ENCODE measurements at places on chromosomes 6 and 20.
A peak's percentile ranks its signal among the peaks of the same experiment; 100 is the strongest.

DNA sequence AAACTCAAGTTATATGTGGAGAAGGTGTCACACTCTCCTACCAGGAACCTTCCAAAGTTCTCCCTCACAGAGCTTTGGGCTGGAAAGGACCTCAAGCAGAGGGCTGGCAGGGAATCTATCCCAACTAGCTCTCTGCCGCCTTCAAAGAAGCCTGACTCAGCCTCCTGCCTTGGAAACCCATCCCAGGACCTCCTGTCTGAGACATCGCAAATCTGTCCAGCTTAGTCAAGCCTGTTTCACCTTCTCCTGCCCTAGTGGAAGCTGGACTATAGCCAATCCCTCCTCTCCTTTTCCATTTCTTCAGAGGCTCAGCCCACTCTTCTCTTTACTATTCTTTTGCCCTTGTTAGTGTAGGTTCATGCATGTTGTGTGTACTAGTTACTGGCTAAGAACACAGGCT is 48.2 kb upstream of the FOXP4 start:
- no peak for DNase-seq

DNA sequence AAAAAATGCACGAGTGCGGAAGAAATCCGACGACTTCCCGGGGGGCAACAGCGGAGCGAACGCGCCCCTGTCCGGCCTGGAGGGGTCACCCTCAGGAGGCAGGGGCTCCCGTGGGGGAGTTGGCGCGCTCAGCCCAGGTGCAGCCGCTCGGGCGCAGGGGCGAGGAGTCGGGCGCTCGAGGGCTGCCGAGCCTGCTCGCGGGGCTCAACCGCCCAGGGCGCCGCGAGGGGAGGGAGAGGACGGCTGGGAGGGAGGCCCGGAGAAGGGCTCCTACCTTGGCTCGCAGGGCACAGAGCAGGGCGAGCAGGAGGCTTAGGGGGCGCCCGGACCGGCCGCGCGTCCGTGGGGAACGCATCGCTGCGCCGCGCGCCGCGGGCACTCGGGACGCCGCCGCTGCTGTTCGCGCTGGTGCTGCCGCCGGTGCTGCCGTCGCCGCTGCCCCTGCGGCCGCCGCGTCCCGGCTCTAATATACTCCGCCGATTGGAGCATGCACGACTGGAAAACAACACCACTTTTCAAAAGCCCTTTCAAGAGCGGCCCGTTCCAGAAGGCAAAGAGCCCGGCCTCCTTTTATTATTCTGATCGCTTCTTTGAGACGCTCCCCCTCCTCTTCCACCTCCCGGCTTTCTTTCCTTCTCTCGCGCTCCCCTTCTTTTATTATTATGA is 490 bp downstream of the JAG1 start:
- peak; percentile 74 for DNase-seq

DNA sequence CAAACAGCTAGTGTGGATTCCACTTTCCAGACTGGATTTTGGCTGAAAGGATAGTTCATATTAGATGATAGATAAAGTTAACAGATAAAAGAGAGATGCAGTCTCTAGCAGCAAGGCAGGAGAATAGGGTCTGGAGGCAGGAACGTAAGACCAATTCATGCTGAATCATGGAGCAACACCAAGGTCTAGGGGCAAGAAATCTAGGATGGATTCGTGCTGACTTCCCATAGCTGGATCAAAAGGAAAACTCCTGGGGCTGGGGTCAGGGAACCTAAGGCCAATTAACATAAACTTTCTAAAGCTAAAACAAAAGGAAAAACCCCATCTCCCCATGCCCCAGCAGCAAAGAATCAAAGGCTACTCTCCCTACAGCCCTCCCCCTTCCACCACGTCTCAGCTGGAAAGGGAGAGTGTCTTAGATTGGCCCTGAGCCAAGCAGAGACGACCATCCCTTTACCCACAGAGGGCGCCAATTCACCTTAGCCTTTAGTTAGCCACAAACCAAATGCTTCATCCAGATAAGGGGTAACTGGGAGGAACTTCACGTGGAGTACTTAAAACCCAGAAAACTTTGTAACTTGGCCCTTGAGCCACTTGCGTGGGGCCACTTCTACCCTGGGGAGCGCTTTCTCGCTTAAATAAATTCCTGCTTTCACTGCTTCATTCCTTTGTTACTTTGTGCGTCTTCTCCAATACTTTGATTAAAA is 7.6 kb downstream of the TREM1 start:
- DNase-seq: peak; percentile 48

- DNase-seq: peak; percentile 83
Measured at GRCh38 chr20:17938871-17939619, 29.5 kb downstream of the SNX5 start.

DNA sequence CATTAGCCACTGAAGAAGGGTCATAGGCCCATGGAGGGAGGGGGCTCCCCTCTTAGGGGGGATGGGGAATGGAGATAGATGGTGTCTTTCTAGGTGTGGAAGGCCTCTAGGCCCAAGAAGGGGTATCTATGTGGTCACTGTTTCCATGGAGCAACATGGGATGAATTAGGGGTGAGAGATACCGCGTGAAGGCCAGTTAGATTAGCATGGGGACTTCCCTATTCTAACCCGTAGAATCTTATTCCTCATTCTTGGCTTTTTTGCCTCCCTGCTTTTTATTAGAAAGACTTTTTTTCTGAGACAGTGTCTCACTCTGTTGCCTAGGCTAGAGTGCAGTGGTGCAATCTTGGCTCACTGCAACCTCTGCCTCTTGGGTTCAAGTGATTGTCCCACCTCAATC is 3.2 kb downstream of the RAB44 start:
- no peak for DNase-seq

DNA sequence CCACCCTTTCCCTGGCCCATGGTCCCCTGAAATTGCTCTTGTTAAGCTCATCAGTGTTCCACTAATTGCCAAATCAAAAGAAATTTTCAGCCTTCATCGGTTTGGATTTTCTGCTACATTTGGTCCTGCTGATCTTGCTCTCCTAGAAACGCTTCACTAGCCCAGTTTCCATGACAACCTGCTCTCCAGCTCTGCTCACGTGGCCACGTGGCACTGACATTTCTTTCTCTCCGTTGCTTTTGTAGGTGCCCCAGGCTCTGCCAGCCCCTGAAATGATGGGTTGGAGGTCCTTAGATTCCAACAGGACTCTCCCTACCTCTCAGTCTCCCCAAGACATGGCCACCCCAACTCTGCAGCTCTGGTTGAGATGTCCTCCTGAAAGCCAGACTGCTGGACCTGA is 45.8 kb upstream of the NNAT start:
- DNase-seq: no peak

DNA sequence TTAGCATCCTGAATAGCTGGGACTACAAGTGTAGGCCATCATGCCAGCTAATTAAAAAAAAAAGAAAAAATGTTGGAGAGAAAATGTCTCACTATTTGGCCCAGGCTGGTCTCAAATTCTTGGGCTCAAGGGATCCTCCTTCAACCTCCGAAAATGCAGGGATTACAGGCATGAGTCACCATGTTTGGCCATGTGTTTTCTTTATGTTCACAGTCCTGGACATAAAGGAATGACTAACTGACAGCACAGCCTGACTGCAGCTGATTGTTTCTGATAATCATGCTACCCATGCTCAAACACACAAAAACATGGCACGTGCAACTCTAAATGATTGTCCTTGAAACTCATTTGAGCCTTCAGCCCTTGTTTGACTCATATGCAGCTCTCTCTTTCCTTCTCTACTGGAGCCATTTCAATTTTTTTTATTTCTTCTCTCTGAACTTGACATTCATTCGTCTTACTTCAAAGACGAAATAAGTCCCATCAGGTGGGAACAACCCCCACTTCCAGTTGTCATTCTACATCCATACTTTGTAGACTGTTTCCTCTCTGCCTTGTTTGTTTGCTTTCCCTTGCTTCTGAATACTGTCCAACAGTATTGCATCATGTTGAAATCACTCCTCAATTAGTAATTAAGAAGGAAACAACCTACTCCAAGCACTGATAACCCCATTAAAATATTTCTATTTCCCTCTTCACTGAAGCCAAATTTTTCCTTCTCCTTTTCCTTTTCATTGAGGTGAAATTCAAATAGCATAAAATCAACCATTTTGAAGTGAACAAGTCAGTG is 413.0 kb downstream of the BMP2 start:
- no peak for DNase-seq

DNA sequence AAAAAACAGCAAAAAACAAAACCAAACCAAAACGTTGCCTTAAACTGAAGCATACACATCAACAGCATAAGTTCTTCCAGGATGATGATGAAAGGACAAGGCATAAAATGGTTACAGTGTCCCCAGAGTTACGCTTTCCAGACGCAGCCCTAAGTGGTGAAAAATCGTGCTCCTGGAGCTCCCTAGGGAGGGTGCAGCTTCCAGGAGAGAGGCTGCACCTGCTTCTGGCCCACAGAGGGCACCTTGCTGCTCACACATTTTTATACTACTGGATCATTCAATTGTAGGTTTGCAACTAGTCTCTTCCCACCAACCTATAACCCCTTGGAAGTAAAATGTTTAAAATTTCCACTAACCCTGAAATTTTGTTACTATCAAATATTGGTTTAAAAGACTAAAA is 115.0 kb downstream of the PRKN start:
- no peak for DNase-seq

- DNase-seq: peak; percentile 70
Measured at GRCh38 chr20:34363465-34364222, 571 bp downstream of the ITCH start.

- no peak for DNase-seq
Measured at GRCh38 chr6:157535340-157536222, 154.6 kb downstream of the ZDHHC14 start.

- DNase-seq: no peak
Measured at GRCh38 chr6:37021356-37022129, 16.1 kb downstream of the FGD2 start.

- DNase-seq: peak; percentile 62
Measured at GRCh38 chr20:59042151-59042795, at the start of gene PRELID3B. Gene PRELID3B, minus strand, starts transcription at chr20:59042786. Its CDS starts 56 bp downstream, at chr20:59042730.

- DNase-seq: no peak
Measured at GRCh38 chr6:100851819-100852218, 29.3 kb downstream of the ASCC3 start.

GRCh38 chr6:56534680-56535419 is 107.8 kb downstream of the DST start:
- DNase-seq: no peak

DNA sequence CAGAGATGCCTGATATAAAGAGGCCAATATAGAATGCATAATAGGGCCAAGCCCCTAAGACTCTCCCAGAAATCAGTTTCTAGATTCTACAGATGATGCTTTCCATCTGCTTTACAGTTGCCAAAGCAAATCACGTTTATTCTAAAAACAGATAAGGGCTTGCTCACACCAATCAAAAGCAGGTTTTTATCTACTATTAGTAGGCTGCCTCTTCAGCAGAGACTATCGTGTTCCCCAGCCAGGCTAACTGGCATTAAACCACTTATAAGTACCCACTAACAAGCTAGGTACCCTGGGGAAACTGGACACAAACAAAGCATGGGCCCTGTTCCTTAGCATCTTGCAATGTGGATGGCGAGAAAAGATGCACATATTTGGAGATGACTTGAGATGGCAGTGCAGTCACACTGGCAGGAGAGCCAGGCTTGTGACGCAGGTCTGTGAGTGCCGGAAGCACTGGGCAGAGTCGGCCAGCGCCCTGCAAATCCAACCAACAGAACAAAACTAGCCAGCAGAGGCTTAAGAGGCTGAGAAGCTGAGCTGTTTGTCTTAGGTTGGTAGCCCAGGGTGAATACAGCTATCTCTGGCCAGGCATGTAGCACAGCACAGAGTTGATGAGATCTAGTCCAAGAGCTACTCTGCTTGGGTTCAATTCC is 73.4 kb downstream of the GFOD1 start:
- no peak for DNase-seq

DNA sequence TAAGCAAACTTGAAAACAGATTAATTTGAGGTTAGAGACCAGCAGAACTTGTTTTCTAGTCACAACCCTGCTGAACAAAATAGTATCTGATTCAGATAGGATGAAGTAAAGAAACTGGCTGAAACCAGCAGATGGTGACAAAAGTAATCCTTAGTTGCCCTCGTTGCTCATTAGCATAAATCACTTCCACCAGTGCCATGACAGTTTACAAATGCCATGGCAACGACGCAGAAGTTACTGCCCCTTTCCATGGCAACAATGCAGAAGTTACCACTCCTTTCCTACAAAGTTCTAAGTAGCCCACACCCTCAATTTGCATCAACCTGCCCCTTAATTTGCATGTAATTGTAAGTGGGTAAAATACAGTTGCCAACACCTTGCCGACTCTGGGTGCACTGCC is 23.7 kb downstream of the SNRPB start:
- DNase-seq: no peak

DNA sequence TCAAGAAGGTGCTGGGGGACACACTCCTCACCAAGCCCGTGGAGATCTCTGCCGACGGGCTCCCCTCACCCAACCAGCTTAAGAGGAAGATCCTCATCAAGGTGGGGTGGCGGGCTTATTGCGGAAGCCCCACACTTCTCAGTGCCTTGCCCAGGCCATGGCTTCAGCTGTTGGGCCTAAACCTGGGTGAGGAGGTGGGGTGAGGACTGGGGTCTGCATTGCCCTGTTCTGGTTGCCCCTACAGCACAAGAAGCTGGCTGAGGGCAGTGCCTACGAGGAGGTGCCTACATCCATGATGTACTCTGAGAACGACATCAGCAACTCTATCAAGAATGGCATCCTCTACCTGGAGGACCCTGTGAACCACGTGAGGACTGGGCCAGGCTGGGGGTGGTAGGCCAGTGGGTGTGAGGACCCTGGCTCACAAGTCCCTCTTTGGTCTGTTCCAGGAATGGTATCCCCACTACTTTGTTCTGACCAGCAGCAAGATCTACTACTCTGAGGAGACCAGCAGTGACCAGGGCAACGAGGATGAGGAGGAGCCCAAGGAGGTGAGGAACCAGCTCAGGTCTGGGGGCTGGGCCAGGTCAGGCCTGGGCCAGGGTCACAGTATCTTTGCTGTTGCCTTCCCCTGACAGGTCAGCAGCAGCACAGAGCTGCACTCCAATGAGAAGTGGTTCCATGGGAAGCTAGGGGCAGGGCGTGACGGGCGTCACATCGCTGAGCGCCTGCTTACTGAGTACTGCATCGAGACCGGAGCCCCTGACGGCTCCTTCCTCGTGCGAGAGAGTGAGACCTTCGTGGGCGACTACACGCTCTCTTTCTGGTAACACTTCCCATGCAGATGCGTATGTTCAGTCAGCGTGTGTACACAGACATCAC is 27.9 kb downstream of the PLCG1 start:
- no peak for DNase-seq

DNA sequence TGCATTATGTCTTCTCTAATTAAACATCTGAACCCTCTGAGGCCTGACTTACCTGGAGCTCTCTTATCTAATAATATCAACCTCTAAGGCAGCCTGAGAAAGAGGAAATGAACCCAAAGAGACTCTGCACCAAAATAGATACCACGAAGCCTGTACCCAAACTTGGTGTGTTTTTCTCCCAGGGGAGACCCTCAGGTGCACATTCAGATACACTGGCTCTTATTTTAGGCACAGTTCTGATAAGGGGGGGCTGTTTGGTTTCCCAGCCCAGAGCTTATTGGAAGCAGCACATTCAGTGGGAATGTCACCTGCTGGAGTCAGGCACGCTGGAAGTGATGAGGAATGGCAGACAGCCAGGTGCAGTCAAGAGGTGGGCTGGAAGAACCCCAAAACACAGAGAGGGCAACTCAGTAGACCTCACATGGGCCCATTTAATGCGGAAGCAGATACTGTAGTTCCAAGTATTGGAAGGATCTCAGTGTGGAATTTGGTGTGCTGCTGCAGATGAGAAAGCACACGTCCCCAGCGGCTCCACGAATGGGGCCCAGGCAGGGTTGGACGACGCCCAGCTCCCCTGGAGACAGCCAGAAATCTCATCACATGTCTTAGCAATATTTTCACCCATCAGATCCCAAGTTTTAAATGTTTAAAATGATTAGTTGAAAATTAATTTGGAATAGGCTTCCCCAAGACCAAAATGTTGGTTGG is 9.7 kb upstream of the CCR6 start:
- DNase-seq: no peak
